AML-193 (cell line): ENCODE measurements at places on chromosomes 2 and 18.

DNA sequence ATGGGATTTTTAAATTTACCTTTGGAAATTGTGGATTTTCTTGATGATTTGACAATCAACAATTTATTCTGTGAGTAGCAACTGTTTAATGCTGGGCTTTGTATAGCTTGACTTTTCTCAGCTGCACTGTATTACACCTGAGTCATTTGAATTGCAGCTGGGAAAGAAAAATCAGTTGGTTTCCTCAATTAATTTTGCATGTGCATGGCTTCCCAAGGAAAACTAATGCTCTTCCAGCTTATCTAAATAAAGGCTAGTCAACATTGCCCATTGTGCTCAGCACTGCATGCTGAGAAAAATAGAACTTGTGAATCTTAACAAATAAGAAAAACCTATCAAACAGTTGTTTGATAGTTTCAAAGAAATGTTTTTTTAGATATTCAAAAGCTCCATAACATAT lies 268.3 kb upstream of the CDH20 start:
- no peak for DNase-seq

- no peak for DNase-seq
Measured at GRCh38 chr2:215612786-215613185, 176.9 kb upstream of the FN1 start.

GRCh38 chr18:62324181-62324828 lies 805 bp upstream of the TNFRSF11A start:
- DNase-seq, result peak; percentile 64

DNA sequence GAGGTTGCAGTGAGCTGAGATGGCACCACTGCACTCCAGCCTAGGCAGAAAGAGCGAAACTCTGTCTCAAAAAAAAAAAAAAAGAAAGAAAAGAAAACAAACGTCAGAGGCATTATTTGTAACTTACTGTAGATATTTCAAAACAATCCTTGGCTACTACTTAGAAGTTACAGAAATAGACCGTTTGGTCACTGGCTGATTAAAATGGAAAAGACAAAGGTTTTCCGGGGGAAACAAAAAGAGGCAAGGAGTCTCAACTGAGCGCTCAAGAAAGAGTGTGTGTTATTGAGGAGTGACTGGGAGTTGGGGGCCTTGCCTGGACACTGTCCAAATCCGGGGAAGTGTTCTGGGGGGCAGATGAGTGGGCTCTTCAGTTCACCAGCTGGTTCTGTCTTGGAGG lies 47.6 kb downstream of the TEX44 start:
- no peak for DNase-seq

GRCh38 chr2:160293391-160294091 lies 93.5 kb upstream of the ITGB6 start:
- DNase-seq, result no peak

GRCh38 chr2:173355866-173356508 lies 1.3 kb downstream of the CDCA7 start:
- DNase-seq, result peak; percentile 57

DNA sequence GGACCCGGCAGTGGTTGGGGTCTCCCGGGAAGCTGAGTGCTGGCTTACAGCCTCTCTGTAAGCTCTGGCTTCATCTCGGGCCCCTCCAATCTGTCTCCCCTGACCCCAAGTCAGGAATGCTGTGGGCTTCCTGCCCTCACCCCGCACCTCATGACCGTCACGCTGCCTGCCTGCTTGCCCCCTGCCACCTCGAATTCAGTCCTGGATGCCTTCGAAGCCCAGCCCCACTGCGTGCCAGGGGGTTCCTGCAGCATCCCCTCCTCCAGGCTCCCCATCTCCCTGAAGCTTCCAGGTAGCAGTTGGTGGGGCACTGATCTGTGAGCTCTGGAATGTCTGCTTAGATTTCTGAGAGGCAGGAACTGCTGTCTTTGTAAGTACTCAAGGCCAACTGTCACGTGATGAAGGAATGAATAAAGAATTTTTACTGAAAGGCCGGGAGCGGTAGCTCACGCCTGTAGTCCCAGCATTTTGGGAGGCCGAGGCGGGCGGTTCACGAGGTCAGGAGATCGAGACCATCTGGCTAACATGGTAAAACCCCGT lies 6.5 kb downstream of the CLHC1 start:
- no peak for DNase-seq

DNA sequence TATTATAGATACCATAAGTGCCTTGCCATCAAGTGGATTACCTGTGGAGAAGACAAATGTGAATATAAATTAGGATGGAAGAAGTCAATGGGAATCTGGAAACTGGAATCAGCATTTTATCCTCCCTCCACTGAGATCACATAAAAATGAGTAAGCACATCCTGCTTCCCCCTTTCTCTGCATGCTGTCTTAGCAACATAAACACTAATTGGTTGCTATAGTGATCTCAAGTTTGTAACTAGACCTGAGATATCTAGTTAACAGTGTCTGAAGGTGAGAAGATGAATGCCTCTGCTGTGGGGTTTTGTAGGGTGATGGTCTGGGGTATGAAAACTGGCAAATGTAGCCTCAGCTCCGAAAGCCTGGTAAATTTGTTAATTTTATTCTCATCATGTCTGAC lies 1357.5 kb upstream of the CELF4 start:
- DNase-seq, result no peak
